ENCODE measurements at places on chromosomes 2 and 18.

DNA sequence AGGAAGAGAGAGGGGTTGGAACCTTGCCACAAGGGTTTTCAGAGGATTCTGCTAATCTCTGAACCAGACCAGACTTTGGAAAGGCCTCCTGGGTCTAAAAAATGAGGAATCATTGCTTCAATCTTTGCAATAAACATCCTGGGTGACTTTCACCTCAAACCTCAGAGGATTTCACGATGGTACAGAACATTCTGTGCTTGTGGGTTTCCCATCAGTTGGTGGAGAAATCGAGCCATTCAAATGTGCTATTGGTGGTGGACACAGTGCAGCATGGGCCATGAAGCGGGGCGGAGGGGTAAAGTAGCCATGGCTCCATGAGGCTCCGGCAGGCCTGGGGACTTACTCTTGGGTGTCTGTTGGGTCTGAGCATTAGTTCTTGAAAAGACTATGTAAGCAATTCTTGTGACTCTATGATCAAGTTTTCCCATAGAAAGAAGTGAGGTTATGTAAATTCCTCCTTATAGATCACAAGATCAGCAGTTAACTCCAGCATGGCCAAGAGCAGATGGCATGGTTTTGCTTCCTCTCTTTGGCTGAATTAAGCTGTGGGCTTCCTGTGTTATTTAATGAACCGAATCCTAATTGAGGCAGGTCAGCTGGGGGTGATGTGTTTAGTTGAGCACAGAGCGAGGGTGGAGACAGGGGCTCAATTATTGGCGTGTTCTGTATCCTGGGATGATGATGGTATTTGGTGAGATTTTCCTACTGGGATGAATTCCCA, 1.9 kb upstream of the IL1R2 start:
- DNase-seq: no peak

DNA sequence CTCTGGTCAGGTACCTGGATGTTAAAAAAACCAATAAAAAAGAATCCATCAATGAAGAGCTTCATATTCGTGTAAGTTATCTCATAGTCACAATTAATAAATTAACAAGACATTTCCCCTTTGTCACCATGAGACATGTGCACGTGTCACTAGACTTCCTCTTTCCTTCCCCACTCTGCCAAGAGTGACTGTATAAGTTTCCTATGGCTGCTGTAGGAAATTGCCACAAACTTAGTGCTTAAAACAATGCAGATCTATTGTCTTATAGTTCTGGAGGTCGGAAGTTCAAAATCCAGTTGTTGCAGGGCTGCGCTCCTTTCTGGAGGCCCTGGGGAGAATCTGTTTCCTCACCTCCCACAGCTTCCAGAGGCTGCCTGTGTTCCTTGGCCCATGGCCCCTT, 35.8 kb downstream of the SLC9A4 start:
- DNase-seq: no peak

GRCh38 chr2:208006337-208006736, 19.0 kb downstream of the PLEKHM3 start:
- no peak for DNase-seq

- DNase-seq: no peak
Observed at GRCh38 chr2:237471438-237472186, 15.4 kb upstream of the MLPH start.

- no peak for DNase-seq
Observed at GRCh38 chr18:12417687-12418086, 10.0 kb downstream of the PRELID3A start.

DNA sequence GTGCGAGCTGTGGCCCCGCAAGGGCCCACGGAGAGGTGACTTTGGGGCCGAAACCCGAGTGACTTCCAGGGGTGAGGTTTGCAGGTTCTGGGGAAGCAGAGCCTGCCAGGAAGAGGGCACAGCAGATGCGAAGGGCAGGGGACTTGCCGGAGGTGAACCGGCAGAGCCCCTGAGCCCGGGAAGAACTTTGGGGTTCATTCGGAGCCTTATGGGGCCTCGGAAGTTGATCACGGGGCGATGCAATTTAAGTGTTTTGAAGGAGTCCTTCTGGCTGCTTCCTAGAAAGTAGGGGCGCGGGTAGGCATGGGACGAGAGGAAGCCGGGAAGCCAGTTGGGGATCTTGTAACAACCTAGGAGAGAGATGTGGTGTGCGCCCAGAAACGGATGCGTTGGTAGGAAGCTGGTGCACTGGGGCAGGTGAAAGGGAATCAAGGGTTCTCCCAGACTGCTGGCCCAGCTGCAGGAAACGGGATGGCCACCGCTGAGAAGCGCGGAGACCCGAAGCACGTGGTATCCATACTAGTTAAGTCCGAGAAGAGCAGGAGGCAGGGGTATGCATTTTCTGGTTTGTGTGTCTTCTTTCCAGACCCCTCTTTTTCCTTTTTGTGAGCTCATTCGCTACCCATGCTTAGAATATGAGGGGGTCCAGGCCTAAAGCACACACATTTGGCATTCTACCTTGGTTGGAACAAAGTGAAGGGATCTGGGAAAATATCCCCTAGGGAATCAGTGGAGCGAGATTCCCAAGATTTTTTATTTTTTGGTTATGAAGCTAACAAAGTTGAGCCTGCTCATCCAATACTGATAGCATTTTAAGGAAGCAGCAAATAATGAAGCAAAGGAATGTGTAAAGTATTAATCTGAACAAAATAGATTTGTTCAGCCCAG, 758 bp downstream of the SCLY start:
- DNase-seq: no peak

- DNase-seq: no peak
Observed at GRCh38 chr2:114022360-114023085, 132.6 kb downstream of the ACTR3 start.

DNA sequence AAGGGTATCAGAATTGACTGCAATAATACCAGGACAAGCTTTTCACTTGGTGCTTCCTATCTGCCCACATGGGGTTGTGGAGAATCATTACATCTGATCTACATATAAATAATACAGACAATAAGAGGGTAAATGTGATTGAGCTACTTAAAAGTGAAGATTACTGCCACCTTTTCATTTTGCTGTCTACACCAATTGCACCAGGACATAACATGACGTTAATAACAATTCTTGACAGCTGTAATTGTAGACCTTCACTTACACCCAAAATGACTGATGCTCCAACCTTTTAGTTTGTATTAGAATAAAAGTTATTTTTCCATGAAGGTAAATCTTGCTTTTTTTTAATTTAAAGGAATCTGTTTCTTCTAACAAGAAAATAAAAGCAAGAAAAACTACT, 36.5 kb upstream of the TTN start:
- DNase-seq: no peak

GRCh38 chr18:74731097-74731496, 133.4 kb downstream of the ZNF407 start:
- no peak for DNase-seq

GRCh38 chr2:29293830-29294438, 178.7 kb downstream of the CLIP4 start:
- no peak for DNase-seq

DNA sequence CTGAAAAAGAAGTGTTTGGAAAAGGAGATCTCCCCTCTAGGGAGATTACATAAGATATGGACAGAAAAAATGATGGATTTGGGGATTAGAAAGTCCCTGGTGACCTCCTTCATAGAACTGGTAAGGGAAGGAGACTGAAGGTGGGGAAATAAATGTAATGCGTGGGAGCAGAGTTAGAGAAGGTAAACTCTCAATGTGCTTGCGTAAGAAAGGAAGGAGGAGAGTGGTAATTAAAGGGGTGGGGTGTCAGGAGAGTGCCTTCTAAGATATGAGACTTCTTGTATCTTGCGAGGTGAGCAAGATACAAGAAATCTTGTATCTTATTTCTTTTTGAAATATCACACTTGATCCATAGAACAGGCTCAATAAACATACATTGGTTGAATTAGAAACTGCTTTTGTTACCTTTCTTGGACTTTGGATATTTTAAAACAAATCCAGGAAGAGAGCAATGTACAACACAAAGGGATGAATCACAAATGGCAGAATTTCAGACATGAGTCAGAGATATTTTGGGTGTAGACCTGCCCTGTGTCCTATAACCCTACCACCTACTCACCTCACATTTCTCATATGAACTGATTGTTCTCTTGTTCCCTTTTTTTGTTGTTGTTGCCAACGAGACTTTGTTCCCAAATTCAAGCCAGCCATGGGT, 342.4 kb downstream of the INSIG2 start:
- no peak for DNase-seq

DNA sequence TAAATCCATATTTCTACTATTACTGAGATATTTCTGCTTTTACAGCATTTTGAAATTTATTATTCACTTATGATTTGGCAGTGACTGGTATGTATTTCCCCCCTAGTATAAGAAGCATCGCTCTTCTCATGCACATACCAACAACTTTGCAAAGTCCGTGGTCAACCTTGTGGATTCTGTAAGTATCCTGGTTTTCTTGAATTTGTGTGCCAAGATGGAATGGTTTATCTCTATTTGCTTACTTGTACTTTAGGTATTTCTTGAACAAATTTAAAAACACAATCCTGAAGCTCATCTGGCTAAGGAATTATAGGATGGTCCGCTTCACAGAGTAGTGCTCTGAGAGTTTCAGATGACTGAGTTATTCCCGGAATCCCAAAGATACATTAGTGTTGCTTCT, 85.0 kb upstream of the FAM237A start:
- no peak for DNase-seq

- no peak for DNase-seq
Observed at GRCh38 chr2:122422384-122422991, 667.0 kb downstream of the TSN start.
